DMS 273 treated with DMSO at 0.1 percent for 48 hours (cell line): ENCODE measurements at places on chromosomes 3 and 15.

DNA sequence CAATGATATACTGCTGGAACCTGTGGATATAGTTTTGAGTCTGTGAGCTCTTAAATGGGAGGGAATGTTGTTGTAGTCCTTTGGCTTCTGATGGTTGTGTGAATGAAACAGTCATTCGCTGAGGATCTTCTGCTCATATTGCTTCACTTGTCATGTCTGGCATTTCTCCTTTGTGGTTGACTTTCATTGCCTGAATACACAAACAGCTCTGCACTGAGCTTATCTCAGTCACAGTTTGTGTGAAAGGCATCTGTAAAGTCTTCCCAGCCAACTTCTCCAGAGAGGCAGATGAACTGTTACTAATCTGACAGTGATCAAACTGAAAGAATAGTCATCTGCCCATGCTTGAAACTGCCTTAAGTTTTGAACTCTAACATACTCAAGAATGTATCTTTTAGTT is 59.8 kb downstream of the TMED3 start:
- no peak for DNase-seq

- DNase-seq = no peak
Observed at GRCh38 chr3:30401971-30402370, 204.4 kb upstream of the TGFBR2 start.

- DNase-seq = no peak
Observed at GRCh38 chr15:39110746-39111145, 470.1 kb upstream of the THBS1 start.

- no peak for DNase-seq
Observed at GRCh38 chr3:128621234-128621633, 29.4 kb downstream of the RPN1 start.

- peak; percentile 23 for DNase-seq
Observed at GRCh38 chr3:139353920-139354556, 10.2 kb downstream of the MRPS22 start.

- no peak for DNase-seq
Observed at GRCh38 chr3:36701249-36701572, 63.1 kb downstream of the DCLK3 start.

- DNase-seq = no peak
Observed at GRCh38 chr3:127019449-127019848, 36.5 kb downstream of the PLXNA1 start.

GRCh38 chr3:152438706-152439105 is 170.0 kb downstream of the MBNL1 start:
- no peak for DNase-seq

GRCh38 chr3:67018105-67018788 is 20.1 kb downstream of the KBTBD8 start:
- DNase-seq = no peak

GRCh38 chr15:45126535-45127158 is 3.0 kb downstream of the DUOXA1 start:
- DNase-seq = no peak

GRCh38 chr3:125154800-125155269 is 57.7 kb downstream of the SLC12A8 start:
- no peak for DNase-seq

DNA sequence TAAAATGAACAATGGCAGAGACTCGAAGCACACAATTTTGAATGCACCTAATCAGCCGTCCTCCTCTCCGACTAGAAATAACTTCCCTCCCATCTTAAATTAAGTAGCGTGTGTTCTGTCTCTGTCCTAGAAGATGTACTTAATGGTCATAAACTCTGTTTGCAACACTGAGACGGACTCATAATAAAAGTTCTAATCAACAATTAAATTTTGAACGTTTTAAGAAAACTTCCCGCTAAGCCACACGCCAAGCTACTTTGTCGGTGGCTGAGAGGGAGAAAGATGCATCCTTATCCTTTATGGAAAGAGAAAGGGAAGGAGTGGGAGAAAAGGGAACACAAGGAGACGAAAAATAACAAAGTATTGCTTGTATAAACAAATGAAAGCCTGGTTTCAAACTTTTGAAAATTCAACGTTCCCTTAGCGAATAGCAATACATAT is 989 bp downstream of the GNB4 start:
- peak; percentile 64 for DNase-seq

DNA sequence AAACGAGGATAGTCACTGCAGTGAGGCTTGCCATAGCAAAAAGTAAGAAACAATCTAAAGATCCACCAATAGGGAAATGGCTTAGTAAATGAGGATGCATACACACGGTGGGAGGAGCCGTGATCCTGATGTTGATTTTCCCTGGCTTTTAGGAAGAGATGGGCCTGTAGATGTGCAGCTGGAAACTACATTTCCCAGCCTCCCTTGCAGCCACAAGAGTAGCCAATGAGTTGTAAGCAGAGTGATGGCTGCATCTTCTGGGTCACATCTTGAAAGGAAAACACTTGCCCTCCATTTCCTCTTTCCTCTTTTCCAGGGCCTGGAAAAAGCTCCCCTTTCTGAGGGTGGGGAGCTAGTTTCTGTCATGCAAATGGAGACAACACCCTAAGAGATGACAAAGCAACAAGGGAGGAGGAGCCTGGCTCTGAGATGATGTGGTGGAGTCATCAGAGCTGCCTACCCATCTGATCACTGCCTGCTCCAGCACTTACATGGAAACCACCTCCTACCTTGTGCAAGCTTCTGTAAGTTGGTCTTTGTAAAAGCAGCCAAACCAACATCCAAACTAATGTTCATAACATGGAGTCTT is 139.1 kb downstream of the TLE3 start:
- no peak for DNase-seq

DNA sequence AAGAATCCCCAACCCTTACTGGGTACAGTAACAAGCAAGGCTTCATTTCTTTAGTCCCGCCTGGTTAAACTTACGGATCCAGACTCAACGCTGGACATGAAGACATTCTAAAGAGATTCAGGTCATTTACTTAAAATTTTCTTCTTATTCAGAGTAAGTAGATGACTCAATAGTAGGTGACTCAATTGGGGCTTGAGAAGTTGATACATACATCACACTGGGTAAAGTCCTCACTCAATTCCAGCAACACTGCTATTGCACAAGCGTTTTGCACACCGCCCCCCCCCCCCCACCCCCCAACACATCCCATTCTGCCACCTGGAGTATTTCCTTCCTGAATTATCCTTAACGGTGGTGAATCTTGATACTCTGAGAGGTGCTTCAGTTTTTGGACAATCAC is 610.0 kb downstream of the FOXP1 start:
- no peak for DNase-seq

DNA sequence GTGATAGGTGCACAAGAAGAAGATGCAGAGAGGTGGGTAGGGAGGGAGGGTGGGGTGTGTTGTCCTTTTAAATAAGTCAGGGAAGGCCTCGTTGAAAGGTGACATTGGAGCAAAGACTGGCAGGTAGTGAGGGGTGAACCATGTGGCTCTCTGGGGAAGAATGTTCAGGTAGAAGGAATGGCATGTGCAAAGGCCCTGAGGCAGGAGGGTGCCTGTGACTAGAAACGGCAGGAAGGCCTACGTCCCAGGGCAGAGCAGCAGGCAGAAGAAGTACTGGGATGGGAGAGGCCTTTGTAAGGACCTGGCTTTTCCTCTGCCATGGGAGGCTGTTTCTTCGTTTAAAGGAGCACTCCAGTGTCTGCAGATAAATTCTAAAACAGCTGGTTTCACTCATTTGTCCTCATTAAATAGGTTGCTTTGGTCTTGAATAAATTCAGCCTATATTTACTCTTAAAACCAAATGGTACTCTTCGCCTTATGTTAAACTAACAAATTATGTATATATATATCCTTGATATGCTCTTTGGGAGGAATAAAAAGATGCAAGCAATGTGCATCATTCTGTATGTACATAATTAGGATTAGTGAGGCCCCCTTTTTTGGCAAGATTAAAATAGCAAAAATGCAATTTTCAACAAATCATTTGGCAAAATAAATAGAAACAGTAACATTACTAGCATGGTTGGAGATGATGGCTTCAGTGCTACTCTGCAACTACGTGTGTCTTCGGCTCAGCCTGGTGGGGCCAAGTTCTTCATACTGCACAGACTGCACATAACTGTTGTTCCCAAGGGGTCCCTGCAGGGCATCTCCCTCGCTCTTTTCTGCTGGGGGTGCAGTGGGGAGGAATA is 151.4 kb downstream of the KLF13 start:
- DNase-seq = no peak

DNA sequence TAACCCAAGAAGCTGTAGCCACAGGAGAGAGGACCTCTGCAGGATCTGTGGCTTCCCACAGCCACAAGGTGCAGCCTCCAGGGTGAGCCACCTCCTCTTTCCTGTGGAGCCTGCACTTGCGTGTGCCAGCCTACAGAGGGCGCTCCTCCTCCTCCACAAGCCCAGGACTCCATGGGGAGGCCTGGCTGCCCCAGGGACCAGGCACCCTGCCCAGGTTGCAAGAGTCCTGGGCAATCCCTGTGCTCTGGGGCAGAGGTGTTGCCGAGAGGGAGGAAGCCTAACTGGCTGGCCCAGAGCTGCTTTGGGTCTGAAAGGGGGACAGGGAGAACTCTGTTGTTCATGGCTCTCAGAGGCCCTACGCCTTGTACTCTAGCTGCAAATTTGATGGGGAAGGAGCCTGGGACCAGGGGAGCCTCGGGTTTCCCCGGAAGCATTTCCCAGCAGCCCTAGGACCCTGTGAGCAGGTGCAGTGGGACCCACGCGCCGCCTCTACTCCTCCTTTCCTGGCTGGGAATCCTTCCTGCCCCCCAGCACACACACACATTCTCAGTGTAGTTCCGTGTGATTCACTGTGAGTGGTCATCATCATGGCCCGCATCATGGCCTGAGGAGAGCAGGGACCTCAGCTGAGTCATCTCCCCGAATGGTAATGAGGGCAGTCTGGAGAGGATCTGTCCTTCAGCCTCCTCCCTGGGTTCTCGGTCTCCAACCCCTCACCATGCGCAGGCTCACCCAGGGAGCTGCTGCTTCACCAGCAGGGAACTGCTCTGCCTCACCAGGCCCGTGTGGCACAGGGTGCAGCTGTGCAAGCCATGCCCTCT is 24.3 kb downstream of the TBC1D21 start:
- no peak for DNase-seq

- peak; percentile 12 for DNase-seq
Observed at GRCh38 chr3:13158871-13159270, 85.6 kb upstream of the IQSEC1 start.

GRCh38 chr3:85589145-85589544 is 630.4 kb downstream of the CADM2 start:
- no peak for DNase-seq

- DNase-seq = no peak
Observed at GRCh38 chr3:37014620-37015019, 21.3 kb downstream of the MLH1 start.

DNA sequence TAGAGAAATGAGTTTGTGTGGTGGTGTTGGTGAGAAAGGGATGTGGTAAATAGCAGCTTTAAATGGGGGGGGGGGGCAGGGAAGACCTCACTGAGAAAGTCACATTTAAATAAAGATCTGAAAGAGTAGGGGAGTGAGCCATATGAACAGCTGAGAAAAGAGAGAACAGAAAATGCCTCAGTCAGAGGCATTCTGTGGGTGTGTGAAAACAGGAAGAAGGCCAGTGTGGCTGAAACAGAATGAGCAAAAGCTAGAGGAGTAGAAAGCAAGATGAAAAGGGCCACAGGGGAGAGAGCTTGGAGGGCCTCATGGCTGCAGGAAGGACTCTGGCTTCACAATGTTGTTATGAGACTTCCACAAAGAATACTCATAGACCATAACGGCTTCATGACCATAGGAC is 783.3 kb downstream of the ZPLD1 start:
- no peak for DNase-seq

DNA sequence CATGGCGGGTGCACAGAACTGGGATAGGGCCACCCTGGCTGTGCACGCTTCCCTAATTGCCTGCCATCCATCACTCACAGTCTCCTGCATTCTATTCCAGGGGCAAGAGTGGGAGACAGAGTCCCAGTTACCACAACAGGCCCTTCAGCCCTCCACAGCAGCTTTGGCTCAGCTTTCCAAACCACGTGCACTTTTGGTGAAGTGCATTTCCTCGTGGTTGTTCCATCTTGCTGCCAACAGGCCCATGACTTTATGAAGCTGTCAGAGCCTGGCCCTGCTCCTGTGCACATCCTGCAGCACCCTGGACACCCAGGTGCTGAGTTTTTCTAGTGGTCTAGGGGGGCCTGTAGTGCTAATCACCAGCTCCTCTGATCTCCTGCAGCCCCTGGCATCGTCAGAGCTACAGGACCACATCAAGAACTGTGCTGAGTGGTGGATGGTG is 110.2 kb downstream of the ADCY5 start:
- no peak for DNase-seq

GRCh38 chr15:79540551-79540950 is 108.4 kb downstream of the MINAR1 start:
- DNase-seq = no peak

GRCh38 chr3:171444001-171444690 is 16.1 kb downstream of the TNIK start:
- DNase-seq = no peak

- no peak for DNase-seq
Observed at GRCh38 chr15:51724673-51725072, 12.8 kb downstream of the LYSMD2 start.
